ENCODE measurements at places on chromosomes 2 and 18.

- DNase-seq: peak; percentile 0
Measured at GRCh38 chr2:124888431-124888830, 863.3 kb downstream of the CNTNAP5 start.

GRCh38 chr2:17894556-17894955 is 16.1 kb downstream of the KCNS3 start:
- DNase-seq: no peak

DNA sequence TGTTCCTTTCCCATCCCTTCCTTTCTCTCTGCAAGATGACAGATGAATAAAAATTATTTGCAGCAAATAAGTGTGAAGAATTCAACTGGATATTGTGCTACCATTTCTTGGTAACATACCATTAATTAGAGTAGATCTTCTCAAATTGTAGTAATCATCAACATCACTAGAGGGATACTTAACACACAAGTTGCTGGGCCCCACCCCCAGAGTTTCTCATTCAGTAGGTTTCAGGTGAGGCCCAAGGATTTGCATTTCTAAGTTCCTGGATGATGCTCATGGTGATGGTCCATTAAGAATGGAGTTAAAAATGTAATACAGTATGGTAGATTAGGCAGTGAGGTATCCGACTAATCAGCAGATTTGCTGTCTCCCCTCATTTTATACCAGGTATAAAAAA is 594.0 kb downstream of the ERBB4 start:
- peak; percentile 25 for DNase-seq

GRCh38 chr2:238139196-238140039 is 950 bp downstream of the KLHL30 start:
- DNase-seq: no peak

DNA sequence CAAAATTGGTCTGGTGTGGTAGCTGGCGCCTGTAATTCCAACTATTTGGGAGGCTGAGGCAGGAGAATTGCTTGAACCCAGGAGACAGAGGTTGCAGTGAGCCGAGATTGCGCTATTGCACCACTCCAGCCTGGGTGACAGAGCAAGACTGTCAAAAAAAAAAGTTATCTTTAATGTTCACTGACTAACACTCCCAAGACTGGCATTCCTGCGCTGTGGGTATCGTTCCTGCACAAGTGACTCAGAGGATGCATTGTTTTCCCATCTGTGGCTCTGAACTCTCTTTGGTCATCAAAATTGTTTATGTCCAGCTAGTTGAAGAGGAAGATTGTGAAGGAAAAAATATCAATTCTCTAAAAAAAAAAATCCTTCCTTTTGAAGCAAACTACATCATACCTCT is 539.0 kb downstream of the SOX11 start:
- no peak for DNase-seq

DNA sequence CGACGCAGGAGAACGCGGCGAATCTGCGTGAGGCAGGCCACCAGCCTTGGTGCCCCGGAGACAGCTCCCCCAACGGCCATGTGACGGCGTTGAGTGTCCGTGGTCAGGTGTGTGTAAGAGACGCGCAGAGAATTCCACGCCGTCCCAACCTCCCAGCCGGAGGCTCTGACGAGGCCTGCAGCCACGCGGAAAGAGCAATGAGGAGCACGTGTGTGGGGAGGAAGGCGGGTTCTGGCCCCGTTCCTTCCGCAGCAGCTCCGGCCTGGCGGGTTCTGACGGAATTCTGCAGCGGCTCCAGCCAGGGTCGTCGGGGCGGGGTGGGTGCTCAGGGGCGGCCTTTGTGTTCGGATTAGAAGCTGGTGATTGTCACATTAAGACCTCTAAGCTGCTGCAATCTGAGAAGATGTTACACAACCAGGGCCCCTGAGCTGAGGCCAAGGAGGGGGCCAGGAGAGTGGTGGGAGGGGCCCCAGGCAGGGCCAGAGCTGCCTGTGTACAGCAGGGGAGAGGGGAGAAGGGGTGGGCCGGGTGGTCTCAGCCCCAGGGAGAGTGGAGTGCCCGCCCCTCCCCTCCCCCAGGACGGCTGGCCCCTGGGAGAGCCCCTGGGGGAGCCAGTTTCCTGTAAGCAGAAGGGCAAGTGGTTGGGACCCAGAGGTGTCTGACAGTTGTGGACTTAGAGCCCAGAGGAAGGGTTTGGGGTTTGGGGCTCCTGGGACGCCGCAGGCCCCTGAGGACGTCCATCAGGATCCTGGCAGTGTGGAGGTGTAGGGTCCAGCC is 5.1 kb upstream of the GAL3ST2 start:
- DNase-seq: no peak

GRCh38 chr2:52139241-52139640 is 1107.3 kb upstream of the NRXN1 start:
- no peak for DNase-seq

DNA sequence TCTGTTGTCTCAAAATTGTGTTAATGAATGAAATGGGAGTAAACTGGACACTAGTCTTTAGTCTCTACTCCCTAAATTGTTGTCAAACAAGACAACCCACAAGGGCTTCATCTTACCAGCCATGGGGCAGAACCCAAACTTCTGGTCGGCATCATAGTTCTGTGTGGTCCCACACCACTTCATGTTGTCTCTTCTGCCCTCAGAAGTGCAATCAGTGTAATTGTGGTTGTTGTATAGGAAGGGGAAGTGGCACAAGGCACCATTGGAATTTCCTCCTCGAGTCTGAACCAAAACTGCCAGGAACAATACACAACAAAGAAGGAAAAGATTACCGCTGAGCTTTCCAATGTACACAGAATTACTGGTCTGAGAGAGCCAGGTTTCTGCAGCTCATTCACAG is 12.6 kb downstream of the FN1 start:
- no peak for DNase-seq

DNA sequence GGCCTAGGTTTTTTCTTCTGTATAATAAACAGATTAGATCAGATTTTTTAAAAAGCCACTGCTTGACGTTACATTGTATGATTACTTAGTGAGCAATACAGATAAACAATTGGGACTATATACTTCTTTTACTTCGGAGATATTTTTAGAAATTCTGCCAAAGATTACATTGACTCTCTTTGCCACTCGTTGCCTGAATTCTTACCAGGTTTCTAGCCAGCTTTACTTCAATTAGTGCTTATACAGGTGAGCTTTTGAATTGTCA is 156.6 kb downstream of the HAUS1 start:
- peak; percentile 42 for DNase-seq

- DNase-seq: no peak
Measured at GRCh38 chr2:106080959-106081358, 113.1 kb downstream of the UXS1 start.

- no peak for DNase-seq
Measured at GRCh38 chr2:96247009-96247408, 18.8 kb downstream of the TMEM127 start.

DNA sequence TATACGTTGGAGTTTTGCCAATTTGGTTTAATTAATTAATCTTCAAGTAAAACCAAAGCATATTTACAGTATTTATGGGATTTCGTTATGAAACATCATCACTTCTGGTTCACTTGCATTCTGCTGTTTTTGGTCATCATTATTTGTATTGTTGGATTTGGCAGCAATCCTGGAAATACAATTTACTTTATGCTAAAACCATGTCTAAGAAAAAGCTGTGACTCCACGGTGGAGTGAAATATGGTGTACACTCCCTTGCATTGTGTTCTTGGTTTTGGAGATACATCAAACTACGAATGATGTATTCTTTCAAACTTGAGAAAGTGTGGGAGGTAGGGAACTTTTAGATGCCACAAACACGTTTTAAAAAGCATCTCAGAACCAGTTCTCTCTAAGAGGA is 106.4 kb downstream of the CTAGE1 start:
- no peak for DNase-seq

- no peak for DNase-seq
Measured at GRCh38 chr2:44979581-44979980, 29.7 kb downstream of the SIX2 start.

GRCh38 chr18:48347756-48348326 is 61.3 kb downstream of the ZBTB7C start:
- DNase-seq: no peak

DNA sequence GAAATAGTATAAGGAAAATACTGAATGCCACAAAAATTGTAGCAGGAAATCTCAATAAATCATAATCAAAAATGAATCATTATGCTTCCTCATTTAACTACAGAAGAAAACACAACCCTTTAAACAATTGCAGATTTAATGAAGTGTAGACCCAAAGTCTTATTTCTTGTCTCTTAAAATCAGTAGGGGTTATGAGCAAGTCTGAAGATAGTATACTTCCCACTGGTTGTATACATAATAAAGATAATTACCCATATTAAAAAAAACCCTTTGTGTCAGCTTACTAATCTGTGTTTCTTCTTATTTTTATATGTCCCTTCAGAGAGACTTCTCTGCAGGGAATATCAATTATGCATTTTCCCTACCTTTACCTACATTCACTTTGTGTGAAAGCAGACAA is 504.7 kb downstream of the ERBB4 start:
- DNase-seq: no peak
